ENCODE measurements at places on chromosomes 1 and 21. TPM values are rescaled to one million over a fixed set of nuclear protein-coding genes. Genes with fewer than 3 reads are reported as not detected.
A peak's percentile ranks its signal among the peaks of the same experiment; 100 is the strongest.

PRAMEF20 gene
- not detected for total RNA-seq

DNA sequence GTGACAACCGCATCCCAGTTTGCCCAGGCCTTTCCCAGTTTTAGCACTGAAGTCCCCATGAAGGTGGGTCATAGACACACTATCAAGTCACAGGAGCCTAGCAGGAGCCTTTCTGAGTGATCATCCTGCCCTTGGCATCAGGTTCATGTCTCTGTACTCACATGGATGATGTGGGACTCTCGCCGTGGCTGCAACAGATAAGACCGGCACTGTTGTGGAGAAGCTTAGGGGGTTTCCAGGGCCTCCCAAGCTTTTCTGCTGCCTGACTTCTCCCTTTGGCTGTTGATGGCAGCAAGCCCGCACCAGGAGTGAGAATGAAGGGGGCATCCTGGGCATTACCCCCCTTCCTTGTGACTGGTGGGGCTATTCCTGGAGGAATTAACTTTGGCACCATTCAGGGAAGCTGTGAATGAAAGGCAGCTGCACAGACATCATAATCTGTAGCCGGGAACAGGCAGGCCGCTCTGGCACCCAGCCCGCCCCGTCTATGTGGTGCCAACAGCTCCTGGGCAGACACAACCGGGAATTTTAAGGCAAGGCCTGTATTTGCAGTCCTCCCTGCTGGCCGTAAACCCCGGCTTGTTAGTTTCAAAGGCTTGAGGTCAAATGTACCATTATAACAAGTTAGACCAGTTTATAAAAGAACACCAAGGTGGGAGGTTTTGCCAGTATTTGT, 148.6 kb downstream of the HUNK start:
- no peaks in the 10 kb centered on the region for H3K4me1 ChIP-seq
- no peak overlapping the region for H3K4me3 ChIP-seq
- H3K27ac ChIP-seq = peak overlapping the region; percentile 54
- H3K36me3 ChIP-seq = no peaks in the 10 kb centered on the region

FCGR2B gene
- 40.0 TPM for total RNA-seq

ANKRD35 gene
- total RNA-seq = 7.0 TPM

DNA sequence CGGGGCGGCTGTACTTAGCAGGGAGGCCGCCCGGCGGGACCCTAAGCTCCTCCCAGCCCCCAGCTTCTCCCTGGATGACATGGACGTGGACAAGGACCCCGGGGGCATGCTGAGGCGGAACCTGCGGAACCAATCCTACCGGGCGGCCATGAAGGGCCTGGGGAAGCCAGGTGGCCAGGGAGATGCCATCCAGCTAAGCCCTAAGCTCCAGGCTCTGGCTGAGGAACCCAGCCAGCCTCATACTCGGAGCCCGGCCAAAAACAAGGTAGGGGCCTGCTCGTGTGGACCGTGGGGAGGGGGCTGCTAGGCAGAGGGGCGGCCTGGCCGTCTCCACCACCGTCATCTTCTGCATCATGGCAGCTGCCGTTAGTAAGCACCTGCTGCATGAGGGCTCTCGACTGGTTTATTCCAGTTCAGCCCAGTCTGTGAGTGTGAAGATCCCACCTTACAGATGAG, 9.0 kb downstream of the ARHGEF16 start:
- no peak overlapping the region for H3K4me3 ChIP-seq
- no peaks in the 10 kb centered on the region for H3K36me3 ChIP-seq
- no peak for DNase-seq
- H3K27ac ChIP-seq = no peak overlapping the region
- H3K4me1 ChIP-seq = peaks cover 11% of the 10 kb centered on the region

- H3K36me3 ChIP-seq = no peaks in the 10 kb centered on the region
- no peak overlapping the region for H3K27ac ChIP-seq
- H3K4me3 ChIP-seq = no peak overlapping the region
- H3K27me3 ChIP-seq = no peaks in the 10 kb centered on the region
- H3K4me1 ChIP-seq = peaks cover 3% of the 10 kb centered on the region
These were observed 78.6 kb upstream of the SLC44A3 start for GRCh38 chr1:94741510-94741909.

DNA sequence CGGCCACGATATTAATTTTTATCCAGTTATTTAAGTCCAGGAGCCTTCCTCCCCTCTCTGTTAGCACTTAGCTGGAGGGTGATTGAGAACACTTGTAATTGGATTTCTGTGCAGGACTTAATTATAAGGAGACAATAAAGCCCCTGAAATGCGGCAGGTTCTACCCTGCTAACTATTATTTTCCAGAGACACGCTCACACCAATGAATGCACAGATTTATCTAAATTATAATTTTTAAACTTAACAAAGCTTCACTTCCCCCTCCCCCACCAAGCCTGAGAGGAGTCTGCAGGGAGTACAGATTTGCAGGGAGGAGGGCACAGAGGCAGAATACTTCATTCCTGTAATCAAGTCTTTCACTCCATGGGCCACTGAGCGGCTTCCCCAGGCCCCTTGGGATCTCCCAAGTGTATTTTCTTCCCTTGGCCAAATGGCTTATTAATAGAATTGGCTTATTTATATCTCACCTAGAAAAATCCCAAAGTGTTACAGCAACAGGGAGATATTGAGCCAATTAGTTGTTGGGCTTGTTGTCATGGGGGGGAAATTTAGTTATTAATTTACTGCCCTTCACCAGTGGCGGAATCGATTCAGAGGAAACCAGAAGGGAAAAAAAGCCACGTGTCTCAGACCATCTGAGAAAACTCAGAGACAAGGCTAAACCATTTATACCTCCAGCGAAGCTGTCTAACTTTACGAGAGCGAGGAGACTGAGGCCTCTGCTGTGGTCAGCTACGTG, 99.0 kb upstream of the CD34 start:
- H3K4me1 ChIP-seq = no peaks in the 10 kb centered on the region
- no peak overlapping the region for H3K4me3 ChIP-seq
- DNase-seq = no peak

DNA sequence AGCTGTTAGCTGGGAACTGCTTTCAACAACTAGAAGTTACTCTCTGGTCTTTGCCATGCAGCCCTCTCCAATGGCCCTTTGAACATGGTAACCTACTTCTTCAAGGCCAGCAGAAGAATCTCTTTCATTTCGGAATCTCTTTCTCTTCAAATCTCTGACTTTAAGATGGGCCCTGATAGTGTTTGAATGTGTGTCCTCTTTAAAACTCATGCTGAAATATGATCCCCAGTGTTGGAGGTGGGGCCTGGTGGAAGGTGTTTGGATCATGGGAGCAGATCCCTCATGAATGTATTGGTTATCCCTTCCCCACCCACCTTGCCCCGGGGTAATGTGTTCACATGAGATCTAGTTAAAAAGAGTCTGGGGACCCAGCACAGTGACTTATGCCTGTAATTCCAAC, 54.5 kb upstream of the SOX13 start:
- no peak overlapping the region for H3K4me3 ChIP-seq
- H3K27ac ChIP-seq = no peak overlapping the region
- no peaks in the 10 kb centered on the region for H3K27me3 ChIP-seq
- H3K4me1 ChIP-seq = no peaks in the 10 kb centered on the region
- no peak for DNase-seq

DNA sequence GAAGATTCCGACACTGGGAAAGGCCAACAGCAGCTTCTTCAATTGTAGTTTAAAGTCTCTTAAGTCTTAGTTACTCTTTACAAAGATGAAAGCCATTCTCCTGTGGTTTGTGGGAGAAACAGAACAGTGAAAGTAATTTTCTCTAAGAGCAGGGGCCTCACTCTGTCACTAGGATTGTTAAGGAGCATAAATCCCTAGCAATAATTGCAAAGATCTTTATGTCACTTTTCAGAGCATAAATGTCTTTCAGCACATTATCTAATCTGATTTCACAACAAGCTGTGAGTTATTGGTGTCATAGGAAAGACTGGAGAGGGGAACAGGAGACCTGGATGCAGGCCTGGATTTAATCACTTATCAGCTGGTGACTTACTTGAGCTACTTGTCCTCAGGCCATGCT, 32.4 kb upstream of the DUSP23 start:
- DNase-seq = no peak
- no peak overlapping the region for H3K4me3 ChIP-seq
- no peaks in the 10 kb centered on the region for H3K27me3 ChIP-seq
- H3K36me3 ChIP-seq = no peaks in the 10 kb centered on the region
- H3K27ac ChIP-seq = no peak overlapping the region

DNA sequence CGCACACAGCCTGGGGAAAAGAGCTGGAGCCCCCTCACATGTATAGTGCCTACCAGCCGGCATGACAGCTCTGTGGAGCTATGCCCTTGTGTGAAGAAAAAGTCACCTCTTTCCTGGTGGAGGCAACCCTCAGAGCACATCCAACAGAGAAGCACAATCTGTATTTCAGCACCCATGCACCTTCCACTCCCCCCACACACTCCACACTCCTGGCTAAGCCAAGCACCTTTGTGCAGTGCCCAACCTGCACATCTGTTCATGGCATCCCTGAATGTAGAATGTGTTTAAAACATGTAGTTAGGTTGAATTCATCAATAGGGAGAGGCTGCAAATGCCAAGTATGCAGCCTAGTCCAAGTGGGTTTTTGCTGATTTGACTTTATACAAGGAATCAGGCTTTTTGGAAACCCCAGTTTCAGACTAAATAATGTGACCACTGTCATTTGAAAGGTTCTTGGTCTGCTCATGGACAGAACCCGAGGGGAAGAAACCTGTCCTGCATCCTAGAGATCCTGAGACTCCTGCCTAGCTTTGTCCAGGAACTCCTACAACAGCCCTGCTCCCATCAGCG, 197.1 kb downstream of the TOMM20 start:
- H3K4me3 ChIP-seq = no peak overlapping the region
- no peaks in the 10 kb centered on the region for H3K36me3 ChIP-seq
- no peaks in the 10 kb centered on the region for H3K27me3 ChIP-seq

GRCh38 chr1:226915672-226915995, 24.5 kb upstream of the COQ8A start:
- H3K27me3 ChIP-seq = no peaks in the 10 kb centered on the region
- no peaks in the 10 kb centered on the region for H3K36me3 ChIP-seq
- H3K27ac ChIP-seq = no peak overlapping the region

DNA sequence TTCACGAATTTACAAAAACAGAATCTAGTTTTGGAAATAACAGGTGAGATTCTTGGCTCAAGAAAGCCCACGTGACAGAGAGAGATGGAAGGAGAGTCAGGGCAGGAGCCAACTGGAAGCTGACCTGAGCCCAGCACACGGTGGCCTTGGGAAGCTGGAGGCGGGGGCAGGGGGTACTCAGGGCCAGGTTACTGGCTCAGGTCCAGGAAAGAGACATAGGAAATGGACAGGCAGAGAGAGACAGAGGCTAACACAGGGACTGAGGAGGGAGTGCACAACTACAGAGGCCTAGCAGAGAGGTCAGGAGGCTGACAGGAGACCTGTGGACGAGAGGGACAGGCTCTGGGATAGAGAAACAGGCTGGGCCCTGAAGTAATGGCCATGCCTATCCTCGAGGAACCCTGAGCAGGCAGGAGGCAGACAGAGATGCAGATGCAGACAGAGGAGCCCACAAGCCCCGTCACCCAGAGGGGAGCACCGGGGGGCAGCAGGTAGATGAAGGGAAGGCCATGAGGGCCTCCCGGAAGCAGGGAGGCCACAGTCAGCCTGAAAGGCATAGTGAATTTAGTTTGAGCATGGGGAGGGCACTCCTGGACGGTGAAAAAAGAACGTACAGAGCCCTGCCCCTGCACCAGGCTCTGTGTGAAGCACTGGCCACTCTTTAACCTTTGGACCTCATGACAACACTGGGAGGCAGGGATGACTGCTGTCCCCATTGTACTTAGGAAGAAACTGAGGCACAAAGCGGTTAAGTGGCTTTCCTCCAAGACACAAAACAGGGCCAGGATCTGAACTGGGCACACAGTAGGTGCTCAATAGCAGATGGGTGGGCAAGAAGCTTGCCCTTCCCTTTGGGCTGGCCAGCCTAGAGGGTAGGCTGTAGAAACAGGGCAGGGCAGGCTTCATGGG, 230.1 kb downstream of the TRABD2B start:
- H3K4me3 ChIP-seq = no peak overlapping the region
- H3K4me1 ChIP-seq = no peaks in the 10 kb centered on the region
- H3K27me3 ChIP-seq = no peaks in the 10 kb centered on the region

DNA sequence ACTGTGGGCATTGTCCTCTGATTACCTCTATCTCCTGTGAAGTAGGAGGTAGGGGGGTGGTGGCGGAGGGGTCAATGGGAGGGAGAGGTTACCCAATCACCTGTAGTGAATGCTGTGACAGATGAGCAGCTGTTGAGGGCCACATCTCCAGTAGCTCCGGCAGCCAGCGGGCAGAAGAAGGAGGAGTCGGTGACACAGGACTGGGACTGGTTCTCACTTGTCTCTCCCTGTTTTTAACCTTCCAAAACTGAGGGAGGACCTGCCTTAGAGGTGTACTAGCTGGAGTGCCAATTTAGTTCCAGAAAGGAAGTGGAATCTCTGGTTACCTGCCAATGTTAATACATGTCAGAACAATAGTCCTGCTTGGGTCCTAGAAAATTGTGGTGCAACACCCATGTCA, 56.2 kb upstream of the ENAH start:
- H3K27ac ChIP-seq = peak overlapping the region; percentile 71
- DNase-seq = no peak
- no peaks in the 10 kb centered on the region for H3K27me3 ChIP-seq
- H3K4me1 ChIP-seq = no peaks in the 10 kb centered on the region
- H3K36me3 ChIP-seq = no peaks in the 10 kb centered on the region
- H3K4me3 ChIP-seq = no peak overlapping the region

- no peaks in the 10 kb centered on the region for H3K36me3 ChIP-seq
- peak; percentile 18 for DNase-seq
- no peak overlapping the region for H3K27ac ChIP-seq
These were observed 552 bp downstream of the PLD5 start for GRCh38 chr1:242523719-242524570.

CLIC6 gene
- 34.1 TPM for total RNA-seq

DNA sequence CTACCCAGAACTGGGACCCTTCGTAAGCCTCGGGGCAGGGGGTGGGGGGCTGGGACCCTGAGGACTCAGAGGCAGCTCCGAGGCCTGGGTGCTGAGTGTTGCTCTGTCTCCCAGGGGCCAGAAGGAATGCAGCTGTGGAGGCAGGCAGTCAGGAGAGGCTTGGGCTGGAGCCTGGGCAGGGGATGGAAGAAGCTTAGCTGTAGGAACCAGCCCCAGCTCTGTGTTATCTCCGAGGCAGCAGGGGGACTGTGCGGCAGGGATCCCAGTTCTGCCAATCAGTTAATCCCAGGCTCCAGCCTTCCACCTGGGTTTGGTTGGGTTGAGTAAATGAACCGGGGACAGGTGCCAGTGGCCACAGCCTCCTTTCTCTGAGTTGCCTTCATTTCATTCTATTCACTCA, 8.2 kb upstream of the GRIK3 start:
- no peak overlapping the region for H3K4me3 ChIP-seq
- no peaks in the 10 kb centered on the region for H3K36me3 ChIP-seq
- no peak overlapping the region for H3K27ac ChIP-seq
- no peak for DNase-seq
- no peaks in the 10 kb centered on the region for H3K4me1 ChIP-seq

C1orf210 gene
- 7.2 TPM for total RNA-seq

HUNK gene
- 1.3 TPM for total RNA-seq

- no peaks in the 10 kb centered on the region for H3K4me1 ChIP-seq
- peak overlapping the region; percentile 37 for H3K27ac ChIP-seq
- H3K27me3 ChIP-seq = no peaks in the 10 kb centered on the region
- H3K4me3 ChIP-seq = no peak overlapping the region
- DNase-seq = no peak
These were observed 151.1 kb upstream of the DPT start for GRCh38 chr1:168879896-168880734.

GRCh38 chr1:15937706-15938168, 38.2 kb downstream of the ZBTB17 start:
- H3K27me3 ChIP-seq = no peaks in the 10 kb centered on the region
- H3K4me1 ChIP-seq = peaks cover 7% of the 10 kb centered on the region
- H3K27ac ChIP-seq = peak overlapping the region; percentile 13
- H3K4me3 ChIP-seq = no peak overlapping the region
